ENCODE measurements at places on chromosomes 6 and 20. TPM values are rescaled to one million over a fixed set of nuclear protein-coding genes. Genes with fewer than 3 reads are reported as not detected.

- no peak for DNase-seq
These were observed 158.9 kb upstream of the GGTLC1 start for GRCh38 chr20:24147479-24147878.

- DNase-seq = no peak
These were observed 67.3 kb downstream of the TRAM2 start for GRCh38 chr6:52509281-52510212.

- no peak for DNase-seq
These were observed 16.5 kb upstream of the SULF2 start for GRCh38 chr20:47801759-47802158.

GRCh38 chr6:92132457-92132856 is 1286.9 kb downstream of the EPHA7 start:
- peak; percentile 51 for DNase-seq

DNA sequence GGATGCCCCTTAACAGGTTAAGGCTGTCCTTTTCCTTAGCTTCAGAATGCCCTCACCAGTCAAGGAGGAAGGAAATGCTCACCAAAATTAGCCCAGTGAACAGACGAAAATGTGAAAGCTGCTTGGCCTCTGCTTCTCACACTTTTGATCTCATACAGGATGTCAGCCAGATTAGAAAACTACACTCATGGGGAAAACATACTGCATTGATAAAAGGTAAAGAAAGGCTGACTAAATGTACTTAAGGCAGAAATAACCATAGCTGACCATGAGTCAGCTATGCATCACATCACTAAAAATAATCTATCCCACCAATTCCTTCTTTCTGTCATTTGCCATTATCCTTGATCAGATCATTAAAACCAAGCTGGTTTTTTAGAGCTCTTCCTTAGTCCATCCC is 198.4 kb upstream of the TENT5A start:
- no peak for DNase-seq

- DNase-seq = no peak
These were observed 25.2 kb downstream of the PHF3 start for GRCh38 chr6:63660757-63661156.

DNA sequence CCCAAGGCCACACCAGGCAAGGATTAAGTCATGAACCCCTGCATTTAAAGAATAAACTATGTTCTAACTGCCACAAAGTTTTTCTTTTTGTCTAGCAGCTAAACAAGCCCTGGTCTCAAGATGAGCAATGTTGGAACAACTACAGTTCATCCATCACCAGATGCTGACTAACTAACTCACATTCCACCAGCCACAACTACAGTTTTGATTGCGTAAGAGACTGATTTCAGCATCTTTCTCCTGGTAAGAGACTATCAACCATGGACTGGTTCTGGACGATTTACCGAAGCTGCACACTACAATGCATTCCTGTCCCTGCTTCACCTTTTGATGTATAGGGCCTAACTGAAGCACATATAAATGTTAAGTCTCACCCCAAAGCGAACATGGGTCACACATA is 43.0 kb downstream of the F13A1 start:
- DNase-seq = no peak

Gene PLEKHG1
- 35.0 TPM for total RNA-seq

Gene LST1
- total RNA-seq = not detected

Gene SOBP
- 0.14 TPM for total RNA-seq
